Activated effector memory CD4-positive, alpha-beta T cell treated with anti-CD3 and anti-CD28 coated beads, Interleukin-2, amount 50 U/mL, for 16 hours (primary cell): ENCODE measurements at places on chromosomes 5 and 9.

DNA sequence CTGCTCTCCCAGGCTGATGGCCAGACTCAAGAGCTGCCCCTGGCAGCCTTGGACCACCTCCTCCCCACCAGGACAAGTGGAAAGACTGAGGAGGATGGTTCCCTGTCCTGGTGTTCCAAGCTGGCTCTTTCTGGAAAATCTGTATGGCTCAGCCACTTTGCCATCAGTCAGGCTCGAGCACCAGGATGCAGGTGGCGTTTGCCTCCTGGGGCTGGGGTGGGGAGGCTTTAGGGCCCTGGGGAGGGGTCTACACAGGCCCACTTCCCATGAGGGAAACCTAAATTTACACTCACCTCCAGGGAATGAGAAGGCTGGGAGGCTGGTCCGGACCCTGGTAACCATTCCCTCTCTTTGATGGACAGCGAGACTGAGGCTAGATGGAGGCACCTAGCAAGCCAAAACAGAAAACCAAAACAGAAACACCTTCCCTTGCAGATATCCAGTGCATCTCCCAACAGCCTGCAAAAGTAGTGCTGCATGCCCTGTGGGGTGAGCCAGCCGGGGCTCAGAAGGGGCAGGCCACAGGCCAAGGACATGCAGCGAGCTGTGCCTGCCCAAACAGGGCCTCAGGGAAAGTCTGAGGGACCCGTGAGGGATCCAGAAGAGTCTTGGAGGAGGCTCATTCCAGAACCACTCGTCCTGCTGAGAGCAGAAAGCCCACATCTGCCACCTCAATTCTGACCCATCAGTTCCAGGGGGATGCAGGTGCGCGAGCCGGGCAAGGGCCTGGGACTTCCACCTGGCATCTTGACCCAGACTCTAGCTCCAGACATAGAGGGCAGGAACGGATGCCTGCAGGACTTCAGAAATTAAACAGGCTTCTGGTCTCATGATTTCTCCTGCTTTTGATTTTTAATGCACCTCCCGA lies 5.4 kb upstream of the CSF2 start:
- no peak for DNase-seq

DNA sequence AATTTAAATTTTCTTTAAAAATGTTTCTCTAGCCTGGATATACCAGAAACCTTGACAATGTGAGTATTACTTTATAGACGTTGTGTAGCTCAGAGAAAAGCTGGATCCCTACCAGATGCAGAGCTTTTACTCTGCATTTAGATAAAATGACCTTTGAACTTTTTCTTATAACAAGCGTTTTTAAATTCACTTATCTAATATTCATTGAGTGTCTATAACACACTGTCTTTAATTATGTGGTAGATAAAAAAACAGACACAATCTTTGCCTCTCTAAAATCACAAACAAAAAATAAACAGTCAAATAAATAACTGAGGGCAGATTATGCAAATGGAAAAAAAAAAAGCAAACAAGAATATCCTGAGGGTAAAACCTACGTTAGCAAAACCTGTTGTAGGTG lies 773.6 kb downstream of the CDH12 start:
- DNase-seq = no peak

DNA sequence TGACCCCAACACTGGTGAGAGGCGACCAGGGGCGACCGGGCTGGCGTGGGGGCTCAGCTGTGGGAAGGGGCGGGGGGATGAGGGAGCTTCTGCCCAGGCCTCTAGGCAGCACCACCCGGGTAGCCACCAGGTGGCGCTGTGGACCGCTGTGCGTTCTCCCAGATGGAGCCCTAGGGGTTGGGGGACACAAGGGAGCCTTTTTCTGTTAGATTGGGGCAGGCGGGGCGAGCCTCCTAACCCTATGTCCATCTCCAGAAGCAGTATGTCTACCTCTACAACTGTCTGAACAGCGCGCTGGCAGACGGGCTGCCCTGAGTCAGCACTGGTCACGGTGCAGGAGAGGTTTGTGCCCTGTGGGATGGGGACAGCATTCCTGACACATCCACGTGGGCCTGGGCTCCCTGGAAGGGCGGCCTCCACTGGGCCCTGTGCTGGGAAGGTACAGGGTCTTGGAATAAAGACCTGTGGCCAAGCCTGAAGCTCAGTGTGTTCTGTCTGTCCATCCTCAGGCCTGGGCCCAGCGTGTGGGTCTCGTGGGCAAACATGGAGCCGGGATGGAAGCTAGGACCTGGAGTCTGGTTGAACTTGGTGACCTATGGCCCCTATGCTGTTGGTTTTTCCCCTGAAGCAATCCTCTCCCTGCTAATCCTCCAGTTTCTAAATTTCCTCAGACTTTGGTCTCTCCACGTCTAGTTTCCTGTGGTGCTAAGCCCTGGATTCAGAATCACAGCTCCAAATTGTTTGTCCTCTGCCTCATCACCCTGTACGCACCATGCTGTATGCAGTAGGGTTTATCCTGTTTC lies 23.1 kb upstream of the SPTLC1 start:
- DNase-seq = peak; percentile 92

DNA sequence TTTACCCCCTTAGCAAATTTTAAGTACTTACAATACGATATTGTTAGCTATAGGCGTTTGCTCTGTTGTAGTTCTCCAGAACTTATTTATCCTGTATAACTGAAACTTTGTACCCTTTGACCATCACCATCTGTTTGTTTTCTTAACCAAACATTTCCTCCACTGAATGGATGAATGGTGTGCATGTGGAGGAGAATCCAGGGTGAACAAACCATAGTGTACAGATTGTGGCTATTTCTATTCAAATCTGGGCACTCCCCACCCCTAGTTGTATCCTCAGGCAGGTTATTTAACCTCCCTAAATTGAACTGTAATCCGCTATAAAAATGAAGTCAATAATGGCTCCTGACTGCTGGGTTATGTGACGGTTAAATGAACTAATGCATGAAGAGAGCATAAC lies 21.4 kb upstream of the HAPLN1 start:
- DNase-seq = no peak
